ENCODE measurements at places on chromosomes 1 and 21. TPM values are rescaled to one million over a fixed set of nuclear protein-coding genes. Genes with fewer than 3 reads are reported as not detected.

SELL gene
- total RNA-seq: 0.31 TPM

GOLT1A gene
- 0.49 TPM for total RNA-seq

ARHGEF16 gene
- 10.1 TPM for total RNA-seq

ZNF683 gene
- total RNA-seq: not detected

TSPAN2 gene
- total RNA-seq: not detected

ADAM15 gene
- total RNA-seq: 41.7 TPM

GALNT2 gene
- total RNA-seq: 152 TPM

PDE4DIP gene
- 13.6 TPM for total RNA-seq

SV2A gene
- 2.9 TPM for total RNA-seq

WDR64 gene
- not detected for total RNA-seq

LCE3D gene
- total RNA-seq: not detected

CENPF gene
- total RNA-seq: 156 TPM

HES2 gene
- total RNA-seq: 11.1 TPM

AQP10 gene
- total RNA-seq: not detected

SLAMF6 gene
- total RNA-seq: not detected

SNX7 gene
- total RNA-seq: 37.4 TPM

CD84 gene
- 0.26 TPM for total RNA-seq

CCDC30 gene
- 1.3 TPM for total RNA-seq

ILDR2 gene
- total RNA-seq: 0.08 TPM

ADCY10 gene
- total RNA-seq: 0.10 TPM

NADK gene
- total RNA-seq: 101 TPM

RGS8 gene
- not detected for total RNA-seq

RCC2 gene
- 116 TPM for total RNA-seq

SIM2 gene
- total RNA-seq: 11.5 TPM

SLC45A1 gene
- 11.3 TPM for total RNA-seq

TAL1 gene
- total RNA-seq: 0.05 TPM

GPR52 gene
- 0.87 TPM for total RNA-seq

COL8A2 gene
- 1.2 TPM for total RNA-seq

RIMS3 gene
- 5.7 TPM for total RNA-seq

SLAMF7 gene
- 0.21 TPM for total RNA-seq

ICOSLG gene
- total RNA-seq: 5.5 TPM
